ENCODE measurements at places on chromosomes 2 and 18. TPM values are rescaled to one million over a fixed set of nuclear protein-coding genes. Genes with fewer than 3 reads are reported as not detected.
A peak's percentile ranks its signal among the peaks of the same experiment; 100 is the strongest.

- no peaks in the 10 kb centered on the region for H3K27me3 ChIP-seq
- peaks cover 21% of the 10 kb centered on the region for H3K4me1 ChIP-seq
- H3K27ac ChIP-seq, result peak overlapping the region; percentile 38
Observed at GRCh38 chr18:7618891-7619442, 51.9 kb downstream of the PTPRM start.

FBLN7 gene
- 15.6 TPM for total RNA-seq

DNA sequence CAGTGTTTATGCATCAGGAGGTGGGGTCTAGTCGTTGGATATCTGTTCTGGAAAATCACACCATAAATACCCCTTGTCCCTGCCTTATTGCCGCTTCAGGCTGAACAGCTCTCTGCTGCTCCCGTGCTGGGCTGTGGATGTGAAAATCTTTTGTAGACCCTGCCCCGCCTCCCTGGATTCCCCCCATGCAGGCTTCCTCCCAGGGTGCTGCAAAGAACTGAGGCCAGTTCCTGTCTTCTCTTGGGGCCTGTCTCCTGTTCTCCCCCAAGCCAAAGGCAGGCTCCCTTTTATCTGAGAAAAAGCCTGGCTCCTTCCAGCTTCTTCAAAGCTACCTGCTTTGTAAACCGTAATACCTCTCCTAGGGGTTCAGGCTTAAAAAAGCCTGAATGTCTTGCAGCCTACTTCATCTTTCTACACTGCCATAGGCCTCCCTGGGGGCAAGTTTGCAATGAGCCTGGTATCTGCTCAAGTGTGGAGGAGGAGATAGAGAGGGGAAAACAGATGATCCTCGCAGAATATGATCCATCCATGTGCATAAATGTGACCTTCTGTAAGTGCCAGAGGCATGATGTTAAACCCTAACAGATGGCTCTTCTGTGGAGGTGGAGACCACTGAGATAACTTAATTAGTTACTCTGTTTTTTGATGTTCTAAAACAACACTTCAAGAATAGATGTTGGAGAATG is 55.3 kb downstream of the VWA3B start:
- no peaks in the 10 kb centered on the region for H3K27me3 ChIP-seq
- no peak overlapping the region for H3K27ac ChIP-seq
- H3K4me3 ChIP-seq, result no peak overlapping the region
- H3K36me3 ChIP-seq, result no peaks in the 10 kb centered on the region
- no peak for DNase-seq

DNA sequence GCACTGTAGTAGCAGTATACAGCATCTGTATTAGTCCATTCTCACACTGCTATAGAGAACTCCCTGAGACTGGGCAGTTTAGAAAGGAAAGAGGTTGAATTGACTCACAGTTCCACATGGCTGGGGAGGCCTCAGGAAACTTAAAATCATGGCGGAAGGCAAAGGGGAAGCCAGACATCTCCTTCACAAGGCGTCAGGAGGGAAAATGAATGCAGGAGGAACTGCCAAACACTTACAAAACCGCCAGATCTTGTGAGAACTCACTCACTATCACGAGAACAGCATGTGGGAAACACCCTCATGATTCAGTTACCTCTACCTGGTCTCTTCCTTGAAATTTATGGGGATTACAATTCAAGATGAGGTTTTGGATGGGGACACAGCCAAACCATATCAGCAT is 25.4 kb downstream of the MAP4K4 start:
- peaks cover 29% of the 10 kb centered on the region for H3K4me1 ChIP-seq
- no peaks in the 10 kb centered on the region for H3K36me3 ChIP-seq
- no peak for DNase-seq
- no peak overlapping the region for H3K27ac ChIP-seq
- no peaks in the 10 kb centered on the region for H3K27me3 ChIP-seq

- no peaks in the 10 kb centered on the region for H3K27me3 ChIP-seq
- H3K36me3 ChIP-seq, result no peaks in the 10 kb centered on the region
- H3K27ac ChIP-seq, result no peak overlapping the region
- H3K4me1 ChIP-seq, result no peaks in the 10 kb centered on the region
- DNase-seq, result no peak
Observed at GRCh38 chr2:113120861-113121260, 6.5 kb upstream of the IL1RN start.

- no peak overlapping the region for H3K27ac ChIP-seq
- H3K27me3 ChIP-seq, result no peaks in the 10 kb centered on the region
- H3K4me3 ChIP-seq, result no peak overlapping the region
- H3K36me3 ChIP-seq, result no peaks in the 10 kb centered on the region
- DNase-seq, result no peak
- H3K4me1 ChIP-seq, result peaks cover under 1% of the 10 kb centered on the region
Observed at GRCh38 chr2:47264143-47264542, 109.0 kb upstream of the STPG4 start.

- H3K4me1 ChIP-seq, result peaks cover 6% of the 10 kb centered on the region
- no peaks in the 10 kb centered on the region for H3K36me3 ChIP-seq
- DNase-seq, result no peak
- H3K4me3 ChIP-seq, result no peak overlapping the region
Observed at GRCh38 chr2:156537141-156537540, 101.0 kb downstream of the GPD2 start.

- H3K4me3 ChIP-seq, result no peak overlapping the region
Observed at GRCh38 chr2:127626917-127627739, 18.8 kb upstream of the GPR17 start.

MOCOS gene
- 2.8 TPM for total RNA-seq

DNA sequence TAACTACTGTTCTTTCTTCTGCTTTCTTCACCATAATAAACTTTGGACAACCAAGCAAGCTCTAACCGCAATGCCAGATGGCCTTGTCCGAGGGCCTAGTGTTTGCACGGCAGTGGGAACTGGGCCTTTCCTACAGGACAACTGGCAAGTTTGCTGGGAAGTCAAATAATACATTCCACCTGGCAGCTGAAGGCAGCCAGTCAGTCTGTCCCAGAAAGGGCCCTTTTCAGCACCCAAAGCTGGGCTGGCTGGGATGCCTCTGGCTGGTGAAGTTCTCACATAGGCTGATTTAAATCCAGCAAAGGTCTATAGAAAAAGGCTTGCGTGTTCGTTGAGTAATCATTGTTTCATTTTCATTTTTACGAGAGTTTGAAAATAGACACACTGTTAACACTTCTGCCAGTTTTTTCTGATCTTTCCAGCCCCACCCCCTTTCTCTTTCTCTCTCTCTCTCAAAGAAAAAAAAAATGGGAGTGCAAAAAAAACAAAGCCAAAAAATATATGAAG is 110.0 kb upstream of the EPAS1 start:
- peak overlapping the region; percentile 55 for H3K4me3 ChIP-seq
- no peaks in the 10 kb centered on the region for H3K27me3 ChIP-seq
- H3K27ac ChIP-seq, result peak overlapping the region; percentile 38
- DNase-seq, result no peak

CCDC102B gene
- 24.6 TPM for total RNA-seq

SH3RF3 gene
- total RNA-seq, result 61.7 TPM

DNA sequence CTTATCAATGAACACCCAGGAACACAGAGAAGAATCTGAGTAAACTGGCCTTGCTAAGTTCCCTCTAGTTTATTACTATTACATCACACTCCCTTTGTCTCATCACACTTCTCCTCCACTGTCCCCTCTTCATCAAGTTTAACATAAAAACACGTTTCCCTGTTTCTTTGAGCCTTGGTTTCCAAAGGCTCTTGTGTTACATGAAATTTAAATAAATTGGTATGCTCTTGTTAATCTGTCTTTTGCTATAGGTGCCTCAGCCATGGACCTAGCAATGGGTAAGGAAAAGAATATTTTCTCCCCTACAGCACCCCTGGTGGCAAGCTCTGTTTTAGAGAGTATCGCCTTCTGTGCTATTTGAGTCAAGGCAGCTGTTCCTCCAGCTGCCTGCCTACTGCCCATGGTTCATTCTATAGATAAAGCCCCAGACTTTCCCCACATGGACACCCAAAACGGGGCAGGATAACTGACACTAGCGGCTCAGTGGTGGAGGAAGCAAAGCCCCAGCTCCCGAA is 31.8 kb downstream of the TGIF1 start:
- H3K4me3 ChIP-seq, result no peak overlapping the region
- DNase-seq, result no peak
- no peaks in the 10 kb centered on the region for H3K4me1 ChIP-seq
- no peaks in the 10 kb centered on the region for H3K36me3 ChIP-seq

DNA sequence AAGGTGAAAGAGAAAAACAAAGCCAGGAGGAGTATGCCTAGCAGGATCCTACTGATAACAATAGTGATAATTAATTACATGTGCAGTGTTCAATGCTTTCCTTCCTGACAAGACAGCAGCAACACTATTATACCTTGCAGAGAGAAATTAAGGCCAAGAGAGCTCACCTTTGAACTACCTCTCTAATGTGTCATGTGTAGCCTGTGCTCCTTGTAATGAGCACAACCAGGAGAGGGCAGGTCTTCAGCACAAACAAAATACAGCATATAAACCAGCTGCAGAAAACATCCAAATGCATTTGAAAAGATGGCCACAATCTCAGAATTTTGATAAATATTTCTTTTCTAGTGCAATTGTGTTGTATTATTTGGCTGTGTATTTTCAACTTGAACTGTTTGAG is 1425.7 kb downstream of the DSC3 start:
- H3K27me3 ChIP-seq, result no peaks in the 10 kb centered on the region
- no peak overlapping the region for H3K4me3 ChIP-seq
- no peak for DNase-seq
- no peaks in the 10 kb centered on the region for H3K4me1 ChIP-seq
- no peak overlapping the region for H3K27ac ChIP-seq

GRCh38 chr18:62324917-62325805 is at the start of gene TNFRSF11A:
Gene TNFRSF11A, plus strand, starts transcription at chr18:62325310. Its CDS starts 43 bp downstream, at chr18:62325353.
- H3K4me3 ChIP-seq, result peak within 1 kb of the TSS; percentile 72
- no peak for DNase-seq
- H3K36me3 ChIP-seq, result no peaks in the 10 kb centered on the region

CNDP1 gene
- total RNA-seq, result not detected

GRCh38 chr2:169734169-169734847 is 676 bp downstream of the KLHL23 start:
- H3K36me3 ChIP-seq, result no peaks in the 10 kb centered on the region
- H3K27me3 ChIP-seq, result no peaks in the 10 kb centered on the region
- no peaks in the 10 kb centered on the region for H3K4me1 ChIP-seq
- no peak overlapping the region for H3K27ac ChIP-seq
- no peak for DNase-seq

EGR4 gene
- not detected for total RNA-seq

GRCh38 chr2:146734042-146734820 is 1110.6 kb upstream of the ACVR2A start:
- H3K27me3 ChIP-seq, result no peaks in the 10 kb centered on the region
- H3K4me1 ChIP-seq, result no peaks in the 10 kb centered on the region
- DNase-seq, result no peak
- no peaks in the 10 kb centered on the region for H3K36me3 ChIP-seq
- H3K27ac ChIP-seq, result no peak overlapping the region

- no peaks in the 10 kb centered on the region for H3K36me3 ChIP-seq
- no peak overlapping the region for H3K4me3 ChIP-seq
- H3K4me1 ChIP-seq, result no peaks in the 10 kb centered on the region
- DNase-seq, result no peak
Observed at GRCh38 chr2:16386031-16386430, 279.6 kb downstream of the CYRIA start.

DNA sequence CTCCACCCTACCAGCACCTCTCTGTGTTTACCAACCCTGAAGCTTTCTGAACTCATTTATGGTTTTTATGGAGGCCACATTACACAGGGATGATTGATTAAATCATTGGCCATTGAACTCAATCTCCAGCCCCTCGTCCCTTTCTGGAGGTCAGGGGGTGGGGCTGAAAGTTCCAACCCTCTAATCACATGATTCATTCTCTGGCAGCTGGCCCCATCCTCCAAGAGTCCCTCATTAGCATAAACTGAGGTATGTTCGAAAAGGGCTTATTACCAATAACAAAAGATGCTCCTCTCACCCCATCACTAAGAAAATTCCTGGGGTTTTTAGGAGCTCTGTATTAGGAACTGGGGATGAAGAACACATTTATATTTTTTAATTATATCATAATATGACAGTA is 92.3 kb downstream of the DIS3L2 start:
- H3K27ac ChIP-seq, result no peak overlapping the region
- DNase-seq, result no peak
- H3K4me3 ChIP-seq, result no peak overlapping the region
- H3K36me3 ChIP-seq, result no peaks in the 10 kb centered on the region
- H3K27me3 ChIP-seq, result no peaks in the 10 kb centered on the region
- H3K4me1 ChIP-seq, result no peaks in the 10 kb centered on the region

- no peak overlapping the region for H3K4me3 ChIP-seq
- no peaks in the 10 kb centered on the region for H3K36me3 ChIP-seq
- H3K4me1 ChIP-seq, result no peaks in the 10 kb centered on the region
- no peak overlapping the region for H3K27ac ChIP-seq
- no peak for DNase-seq
- H3K27me3 ChIP-seq, result no peaks in the 10 kb centered on the region
Observed at GRCh38 chr2:100702438-100703109, 117.4 kb upstream of the NPAS2 start.

- peak overlapping the region; percentile 0 for H3K27ac ChIP-seq
- H3K4me1 ChIP-seq, result peaks cover 91% of the 10 kb centered on the region
- DNase-seq, result no peak
- H3K36me3 ChIP-seq, result no peaks in the 10 kb centered on the region
- peak overlapping the region; percentile 45 for H3K4me3 ChIP-seq
- no peaks in the 10 kb centered on the region for H3K27me3 ChIP-seq
Observed at GRCh38 chr2:113895819-113896563, 6.1 kb downstream of the ACTR3 start.

- peak overlapping the region; percentile 97 for H3K4me3 ChIP-seq
- H3K27ac ChIP-seq, result peak overlapping the region; percentile 74
- DNase-seq, result no peak
- peaks cover 24% of the 10 kb centered on the region for H3K4me1 ChIP-seq
- H3K27me3 ChIP-seq, result no peaks in the 10 kb centered on the region
- no peaks in the 10 kb centered on the region for H3K36me3 ChIP-seq
Observed at GRCh38 chr2:85134896-85135659, 1.9 kb downstream of the TCF7L1 start.

DNA sequence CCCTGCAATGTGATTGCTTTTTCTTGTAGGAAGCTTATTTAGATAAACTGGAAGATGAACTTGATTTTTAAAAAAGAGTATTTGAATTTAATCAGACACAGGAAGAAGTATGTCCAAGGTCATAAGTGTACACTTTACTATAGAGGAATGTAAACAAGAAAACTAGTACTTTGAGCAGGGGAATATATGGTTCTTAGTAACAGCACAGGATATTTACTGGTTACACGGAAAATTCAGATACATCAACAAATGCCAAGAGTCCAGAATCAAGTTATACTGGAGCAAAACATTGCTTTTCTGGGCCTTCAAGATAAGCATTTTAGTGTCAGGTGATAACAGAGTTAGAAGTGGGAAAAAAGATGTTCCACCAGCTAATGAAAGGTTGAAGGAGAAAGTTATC is 75.5 kb downstream of the EFEMP1 start:
- H3K4me1 ChIP-seq, result no peaks in the 10 kb centered on the region
- H3K4me3 ChIP-seq, result no peak overlapping the region
- H3K27me3 ChIP-seq, result no peaks in the 10 kb centered on the region
- no peak overlapping the region for H3K27ac ChIP-seq

GRCh38 chr18:51191128-51191717 is 6.3 kb downstream of the MEX3C start:
- no peak for DNase-seq
- H3K4me1 ChIP-seq, result peaks cover 33% of the 10 kb centered on the region
- no peak overlapping the region for H3K27ac ChIP-seq
- no peak overlapping the region for H3K4me3 ChIP-seq
- H3K27me3 ChIP-seq, result no peaks in the 10 kb centered on the region

GALNT5 gene
- 3.4 TPM for total RNA-seq

CXCR1 gene
- 0.41 TPM for total RNA-seq

TFCP2L1 gene
- 1.1 TPM for total RNA-seq

Measured in thoracic aorta (tissue), 2 donors.